ENCODE measurements at places on chromosomes 16 and 17.
A peak's percentile ranks its signal among the peaks of the same experiment; 100 is the strongest.

- H3K27me3 ChIP-seq, result peaks cover 17% of the 10 kb centered on the region
- no peak overlapping the region for H3K27ac ChIP-seq
- no peak overlapping the region for H3K4me3 ChIP-seq
- H3K4me1 ChIP-seq, result peaks cover 28% of the 10 kb centered on the region
These were observed 11.3 kb downstream of the RIPOR1 start for GRCh38 chr16:67539691-67540635.

- no peak for DNase-seq
- H3K4me1 ChIP-seq, result no peaks in the 10 kb centered on the region
- no peak overlapping the region for H3K27ac ChIP-seq
- H3K27me3 ChIP-seq, result peaks cover 55% of the 10 kb centered on the region
- H3K36me3 ChIP-seq, result no peaks in the 10 kb centered on the region
- no peak overlapping the region for H3K4me3 ChIP-seq
These were observed 4.7 kb downstream of the PDE6G start for GRCh38 chr17:81651692-81652091.

GRCh38 chr17:79019632-79020584 lies 4.1 kb upstream of the C1QTNF1 start:
- H3K4me3 ChIP-seq, result no peak overlapping the region
- H3K36me3 ChIP-seq, result no peaks in the 10 kb centered on the region
- H3K27ac ChIP-seq, result peak overlapping the region; percentile 63
- H3K4me1 ChIP-seq, result peaks cover 17% of the 10 kb centered on the region
- no peaks in the 10 kb centered on the region for H3K27me3 ChIP-seq
- DNase-seq, result peak; percentile 69

DNA sequence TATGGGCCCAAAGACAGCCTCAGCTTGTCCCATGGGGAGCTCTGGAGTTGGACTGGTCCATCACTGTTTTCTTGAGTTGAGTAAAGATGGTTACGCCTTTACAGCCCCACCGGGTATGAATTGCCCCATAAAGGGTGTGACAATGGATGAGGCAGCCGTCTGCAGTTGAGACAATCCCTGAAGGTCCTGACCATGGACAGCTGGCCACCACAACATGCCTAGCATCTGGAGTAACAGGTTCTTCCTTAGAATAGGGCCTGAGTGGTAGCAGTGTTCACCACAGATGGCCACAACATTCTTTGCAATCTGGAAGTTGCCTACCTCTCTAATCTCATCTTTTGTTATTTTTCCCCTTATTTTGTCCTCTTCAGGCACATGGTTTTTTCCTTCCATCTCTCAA lies 51.5 kb upstream of the HS3ST2 start:
- no peak for DNase-seq
- peaks cover 4% of the 10 kb centered on the region for H3K27me3 ChIP-seq
- H3K36me3 ChIP-seq, result no peaks in the 10 kb centered on the region
- H3K4me1 ChIP-seq, result peaks cover 10% of the 10 kb centered on the region

DNA sequence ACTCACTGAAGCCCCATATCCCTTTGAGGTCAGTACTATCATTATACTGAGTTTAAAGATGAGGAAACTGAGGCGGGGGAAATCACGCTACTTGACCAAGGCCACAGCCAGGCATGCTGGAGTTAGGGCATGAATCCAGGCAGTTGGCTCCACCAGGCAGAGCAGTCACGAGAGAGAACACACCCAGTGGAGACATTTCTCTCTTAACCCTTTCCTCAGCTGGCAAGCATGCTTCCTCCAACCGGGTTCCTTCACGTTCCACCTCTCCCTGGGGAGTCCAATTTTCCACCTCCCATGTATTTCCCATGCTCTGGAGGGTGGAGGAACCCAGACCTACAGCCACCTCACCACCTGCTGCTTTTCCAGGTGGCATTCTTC lies 32.8 kb downstream of the VAC14 start:
- no peaks in the 10 kb centered on the region for H3K4me1 ChIP-seq
- DNase-seq, result no peak
- no peak overlapping the region for H3K27ac ChIP-seq
- H3K27me3 ChIP-seq, result no peaks in the 10 kb centered on the region

DNA sequence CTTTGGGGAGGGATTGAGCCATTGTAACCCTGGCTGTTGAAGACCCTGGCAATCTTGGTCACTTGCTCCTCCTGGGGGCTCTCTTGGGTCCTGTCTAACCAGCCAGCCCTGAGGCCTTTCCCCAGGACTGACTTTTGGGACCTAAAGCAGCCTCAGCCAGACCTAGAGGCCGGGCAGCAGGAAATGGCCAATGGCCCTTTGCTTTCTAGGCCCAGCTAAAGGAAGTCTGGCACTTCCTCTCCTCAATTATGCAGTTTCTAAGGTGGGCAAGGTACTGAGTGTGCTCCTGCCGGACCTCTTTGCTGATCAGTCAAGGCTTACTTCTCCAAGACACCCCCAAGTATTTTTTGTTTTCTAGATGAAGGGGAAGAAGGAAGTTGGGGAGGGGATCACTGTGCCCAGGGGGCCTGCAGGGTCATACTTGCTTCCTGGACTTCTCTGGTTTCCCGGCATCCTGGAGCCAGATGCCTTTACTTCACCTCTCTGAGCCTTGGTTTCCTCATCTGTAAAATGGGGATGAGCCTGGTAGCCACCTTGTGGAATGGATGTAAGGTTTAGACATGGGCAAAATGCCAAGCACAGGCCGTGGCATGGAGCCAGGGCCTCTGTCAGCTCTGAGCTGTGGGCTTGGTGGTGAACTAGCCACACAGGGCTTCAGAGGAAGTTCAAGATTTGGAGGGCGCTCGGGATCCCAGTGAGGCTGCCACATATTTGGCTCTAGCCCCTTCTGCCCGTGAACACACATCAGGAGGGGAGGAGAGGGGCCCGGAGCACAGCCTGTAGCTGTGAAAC lies 8.6 kb downstream of the CX3CL1 start:
- no peak overlapping the region for H3K27ac ChIP-seq
- H3K27me3 ChIP-seq, result no peaks in the 10 kb centered on the region
- H3K4me3 ChIP-seq, result no peak overlapping the region

DNA sequence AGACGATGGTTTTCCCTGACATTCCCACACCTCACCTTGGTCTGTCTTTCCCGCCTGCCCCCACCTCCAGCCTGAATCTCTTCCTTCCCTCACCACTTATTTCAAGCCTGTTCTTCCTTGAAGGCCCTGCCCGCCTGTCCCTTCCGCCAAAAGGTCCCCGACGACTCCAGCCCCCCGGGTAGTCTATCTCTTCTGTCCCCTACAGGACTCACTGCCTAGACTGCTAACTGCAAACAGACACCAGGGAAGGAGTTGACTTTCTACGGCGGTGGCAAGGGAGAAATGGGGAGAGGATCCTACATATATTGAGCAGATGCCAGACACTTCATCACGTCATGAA lies 53.7 kb downstream of the NT5M start:
- H3K27me3 ChIP-seq, result no peaks in the 10 kb centered on the region
- no peak overlapping the region for H3K27ac ChIP-seq
- no peaks in the 10 kb centered on the region for H3K4me1 ChIP-seq
- DNase-seq, result no peak
- no peak overlapping the region for H3K4me3 ChIP-seq
- H3K36me3 ChIP-seq, result no peaks in the 10 kb centered on the region

- H3K36me3 ChIP-seq, result peaks cover 3% of the 10 kb centered on the region
- no peak overlapping the region for H3K4me3 ChIP-seq
- no peaks in the 10 kb centered on the region for H3K27me3 ChIP-seq
- peak; percentile 57 for DNase-seq
- peaks cover 50% of the 10 kb centered on the region for H3K4me1 ChIP-seq
- peak overlapping the region; percentile 90 for H3K27ac ChIP-seq
These were observed 4.3 kb downstream of the TMC6 start for GRCh38 chr17:78124081-78124835.

- peaks cover 15% of the 10 kb centered on the region for H3K4me1 ChIP-seq
- no peak overlapping the region for H3K27ac ChIP-seq
- H3K4me3 ChIP-seq, result no peak overlapping the region
- H3K27me3 ChIP-seq, result peaks cover 55% of the 10 kb centered on the region
- H3K36me3 ChIP-seq, result no peaks in the 10 kb centered on the region
These were observed 3.6 kb upstream of the PRR35 start for GRCh38 chr16:556474-557173.

DNA sequence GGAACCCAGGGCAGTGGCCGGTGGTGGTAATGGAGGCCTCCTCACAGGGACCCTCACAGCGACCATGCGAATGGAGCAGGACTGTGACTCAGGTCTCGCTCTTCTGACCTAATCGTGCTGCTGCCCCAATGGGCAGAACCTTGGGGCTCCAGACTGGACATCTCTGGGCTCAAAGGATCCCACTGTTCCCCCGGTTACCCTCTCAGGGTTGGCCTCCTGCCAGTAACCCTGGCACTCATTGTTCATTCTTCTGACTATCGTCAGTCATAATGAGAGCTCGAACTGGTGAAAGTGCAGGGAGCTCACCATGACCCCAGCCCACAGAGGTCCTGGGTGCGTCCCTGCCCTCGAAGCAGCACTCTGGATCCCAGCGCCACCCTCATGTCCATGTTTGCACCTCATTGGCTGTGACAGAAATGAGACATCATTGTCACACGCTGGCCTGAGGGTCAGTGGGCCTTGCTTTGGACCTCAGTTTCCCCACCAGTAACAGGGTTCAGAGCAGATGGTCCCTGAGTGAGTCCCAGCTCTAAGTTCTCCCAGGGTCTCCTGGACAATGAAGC lies 4.0 kb upstream of the NPRL3 start:
- no peak overlapping the region for H3K27ac ChIP-seq
- no peak for DNase-seq
- no peaks in the 10 kb centered on the region for H3K36me3 ChIP-seq
- H3K4me3 ChIP-seq, result no peak overlapping the region

DNA sequence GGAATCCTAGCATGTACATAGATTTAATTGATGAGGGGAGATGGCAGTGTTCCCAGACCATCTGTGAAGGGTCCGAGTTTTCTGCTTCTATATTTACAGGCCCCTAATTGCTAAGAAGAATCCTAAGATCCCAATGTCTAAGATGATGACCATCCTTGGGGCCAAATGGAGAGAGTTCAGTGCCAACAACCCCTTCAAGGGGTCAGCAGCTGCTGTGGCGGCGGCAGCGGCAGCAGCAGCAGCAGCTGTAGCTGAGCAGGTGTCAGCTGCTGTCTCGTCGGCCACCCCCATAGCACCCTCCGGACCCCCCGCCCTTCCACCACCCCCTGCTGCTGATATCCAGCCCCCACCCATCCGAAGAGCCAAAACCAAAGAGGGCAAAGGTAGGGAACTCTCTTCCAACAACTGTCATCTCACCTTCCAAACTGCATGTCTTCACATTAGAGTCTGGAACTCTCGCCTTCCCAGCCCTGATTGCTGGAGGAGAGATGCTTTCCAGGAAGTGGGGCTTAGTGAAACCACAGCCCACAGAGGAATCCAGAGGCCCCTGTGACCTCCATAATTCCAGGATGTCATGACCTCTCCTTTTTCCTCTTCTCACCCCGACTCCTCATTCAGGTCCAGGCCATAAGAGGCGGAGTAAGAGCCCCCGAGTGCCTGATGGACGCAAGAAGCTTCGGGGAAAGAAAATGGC lies 4.7 kb downstream of the CHD3 start:
- no peak overlapping the region for H3K27ac ChIP-seq
- H3K27me3 ChIP-seq, result no peaks in the 10 kb centered on the region
- no peak for DNase-seq
- H3K4me3 ChIP-seq, result no peak overlapping the region
- peaks cover 19% of the 10 kb centered on the region for H3K4me1 ChIP-seq
- no peaks in the 10 kb centered on the region for H3K36me3 ChIP-seq

DNA sequence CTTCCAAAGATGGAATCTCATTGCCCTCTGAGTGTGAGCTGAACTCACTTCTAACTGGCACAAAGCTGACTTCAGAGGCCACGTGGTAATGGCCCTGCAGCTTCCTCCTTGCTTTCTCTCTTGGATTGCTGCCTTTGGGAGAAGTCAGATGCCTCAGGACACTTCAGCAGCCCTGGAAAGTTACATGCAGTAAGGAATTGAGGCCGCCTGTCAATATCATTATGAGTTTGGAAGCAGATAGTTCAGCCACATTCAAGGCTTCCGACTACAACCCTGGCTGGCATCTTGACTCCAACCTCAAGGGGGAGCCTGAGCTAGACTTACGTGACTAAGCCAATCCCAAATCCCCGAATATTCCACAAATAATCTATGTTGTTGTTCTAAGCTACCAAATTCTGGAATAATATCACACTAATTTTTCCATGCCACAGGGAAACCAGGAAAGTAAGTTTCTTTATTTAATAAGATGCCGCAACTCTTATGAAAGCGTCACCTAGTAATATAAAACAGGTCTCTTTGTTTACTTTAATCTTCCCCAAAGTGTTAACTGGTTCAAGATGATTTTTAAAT lies 13.6 kb downstream of the CEP20 start:
- DNase-seq, result peak; percentile 53
- H3K4me3 ChIP-seq, result no peak overlapping the region
- no peak overlapping the region for H3K27ac ChIP-seq
- H3K27me3 ChIP-seq, result no peaks in the 10 kb centered on the region
- peaks cover 4% of the 10 kb centered on the region for H3K4me1 ChIP-seq

DNA sequence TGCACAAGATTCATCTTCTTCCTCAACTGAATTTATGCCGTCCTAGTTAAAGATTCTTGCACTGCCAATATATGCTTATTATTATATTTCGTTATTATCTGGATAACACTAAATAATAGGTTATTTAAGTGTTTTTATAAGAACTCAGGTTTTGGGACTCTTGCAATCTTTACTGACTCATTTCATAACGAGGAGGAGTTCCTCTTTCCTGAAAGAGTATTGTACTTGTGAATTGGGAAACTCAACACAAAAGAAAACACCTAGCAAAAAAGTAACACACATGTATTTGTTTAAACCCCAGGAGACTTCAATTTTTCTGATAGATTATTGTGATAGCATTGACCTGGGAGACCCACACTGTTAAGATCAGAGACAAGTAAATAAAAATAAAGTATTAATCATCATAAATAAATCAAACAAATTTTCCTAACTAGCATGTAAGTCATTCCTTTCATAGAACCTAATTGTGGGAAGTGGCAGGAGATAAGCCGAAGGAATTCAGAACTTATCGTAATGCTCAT lies 505.8 kb downstream of the KCNJ2 start:
- H3K36me3 ChIP-seq, result no peaks in the 10 kb centered on the region
- H3K27me3 ChIP-seq, result no peaks in the 10 kb centered on the region
- H3K4me3 ChIP-seq, result no peak overlapping the region
- no peak overlapping the region for H3K27ac ChIP-seq

DNA sequence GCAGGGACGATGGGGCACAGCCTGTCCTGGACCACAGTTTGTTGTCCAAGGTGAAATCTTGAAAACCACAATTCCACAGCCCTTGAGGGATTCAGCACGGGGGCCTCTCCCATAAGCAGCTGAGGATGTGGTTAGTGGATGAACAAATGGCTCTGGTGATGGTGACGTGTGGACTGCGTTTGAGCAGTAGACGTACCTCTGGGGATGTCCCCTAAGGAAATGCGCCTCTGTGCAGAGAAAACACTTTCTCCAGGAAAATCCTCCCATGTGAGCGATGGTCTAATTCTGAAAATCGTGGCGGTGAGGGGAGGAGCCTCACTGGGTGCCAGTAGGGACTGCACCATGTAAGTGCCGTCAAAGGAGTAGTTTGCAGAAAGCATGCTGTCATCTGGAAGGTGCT lies 2.7 kb upstream of the SEPTIN12 start:
- H3K4me3 ChIP-seq, result no peak overlapping the region
- H3K27me3 ChIP-seq, result no peaks in the 10 kb centered on the region
- no peak overlapping the region for H3K27ac ChIP-seq
- H3K4me1 ChIP-seq, result no peaks in the 10 kb centered on the region
- DNase-seq, result no peak
